ENCODE measurements at places on chromosomes 6 and 20.

DNA sequence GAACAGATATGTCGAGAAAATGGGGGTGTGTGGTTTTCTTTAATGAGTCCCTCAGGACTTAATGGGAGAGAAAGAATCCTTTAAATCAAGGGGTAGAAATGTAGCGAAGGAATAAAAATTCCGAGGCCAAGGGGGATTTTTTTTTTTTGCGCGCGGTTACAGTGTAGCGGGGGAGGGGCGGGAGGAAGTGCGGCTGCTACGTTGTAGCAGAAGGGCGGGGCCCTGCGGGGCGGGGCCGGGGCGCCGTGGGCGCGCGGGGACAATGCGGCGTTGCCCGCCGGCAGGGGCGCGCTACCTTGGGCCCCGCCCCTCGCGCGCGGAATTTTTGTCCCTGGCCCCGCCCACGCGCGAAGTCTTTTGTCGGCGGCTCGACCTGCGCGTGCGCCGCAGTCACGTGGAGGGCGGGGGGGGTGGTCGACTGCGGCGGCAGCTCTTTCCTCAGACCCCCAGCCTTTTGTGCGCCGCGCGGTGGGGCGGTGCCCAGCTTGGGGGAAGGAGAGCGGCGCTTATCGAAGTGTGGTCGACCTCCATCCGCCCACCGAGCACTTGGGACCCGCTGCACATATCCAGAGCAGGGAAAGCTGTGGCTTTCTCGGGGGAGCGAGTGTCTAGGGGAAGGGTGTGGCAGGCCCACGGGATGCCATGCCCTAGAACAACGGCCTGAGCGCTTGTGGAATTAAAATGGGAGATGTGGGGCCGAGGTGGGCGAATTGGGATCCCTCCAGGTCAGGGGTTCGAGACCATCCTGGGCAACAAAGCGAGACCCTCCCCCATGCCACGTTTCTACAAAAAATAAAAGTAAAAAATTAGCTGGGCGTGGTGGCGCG, 1.3 kb downstream of the TUBB start:
- peak; percentile 94 for DNase-seq

GRCh38 chr20:58889798-58890517, 37.4 kb downstream of the GNAS start:
- DNase-seq: peak; percentile 67

DNA sequence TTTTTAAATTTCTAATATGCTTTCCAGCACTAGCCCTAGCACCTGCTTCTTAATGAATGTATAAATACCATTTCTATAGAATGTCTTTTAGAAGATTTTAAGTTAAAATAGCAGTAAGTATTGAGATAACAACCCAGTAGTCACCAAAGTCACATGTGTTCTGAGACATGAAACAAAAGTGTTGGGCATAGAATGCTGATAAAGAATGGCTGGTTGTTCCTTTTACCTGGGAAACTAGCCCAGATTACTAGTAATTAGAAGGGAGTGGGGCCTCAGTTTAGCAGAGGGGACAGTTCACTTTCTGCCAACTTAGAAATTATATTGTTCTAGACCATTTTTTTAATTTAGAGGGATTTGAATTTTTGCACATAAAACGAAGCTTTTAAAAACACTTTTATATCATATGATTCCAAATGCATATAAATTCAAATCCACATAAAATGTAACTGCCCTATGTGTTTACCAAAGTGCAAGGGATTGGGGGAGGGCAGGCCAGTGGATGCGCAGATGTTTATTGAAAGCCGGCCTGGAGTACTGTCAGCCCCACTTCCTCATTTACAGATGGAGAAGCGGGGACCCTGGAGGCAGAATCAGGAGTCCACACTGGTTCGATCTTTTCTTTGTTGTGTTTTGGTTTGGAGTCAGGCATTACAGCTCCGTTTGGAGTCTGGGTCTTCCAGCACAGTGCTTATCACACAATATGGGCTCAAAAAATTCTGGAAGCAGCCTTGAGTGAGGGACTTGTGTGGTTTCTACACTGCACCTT, 139.8 kb downstream of the ZDHHC14 start:
- no peak for DNase-seq

DNA sequence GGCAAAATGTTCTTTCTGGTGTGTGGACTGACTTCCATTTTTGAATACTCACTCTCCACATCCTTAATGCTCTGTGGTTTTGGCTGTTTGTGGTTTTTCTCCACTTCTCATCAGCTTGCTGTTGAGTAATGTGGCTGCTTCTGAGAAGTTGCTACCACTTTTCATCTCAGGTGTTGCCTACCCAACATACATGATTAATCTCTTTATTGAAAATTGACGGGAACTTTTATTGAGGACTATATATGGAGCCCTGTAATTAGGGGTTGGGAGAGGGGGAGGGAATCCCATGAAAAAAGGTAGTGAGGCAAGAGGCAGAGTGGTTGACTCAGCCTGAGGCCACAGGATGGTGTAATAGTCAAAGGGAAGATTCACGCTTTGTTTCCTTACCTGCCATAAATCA, 17.6 kb downstream of the IL22RA2 start:
- peak; percentile 79 for DNase-seq

GRCh38 chr6:52390361-52390727, 28.4 kb downstream of the PAQR8 start:
- DNase-seq: peak; percentile 80

DNA sequence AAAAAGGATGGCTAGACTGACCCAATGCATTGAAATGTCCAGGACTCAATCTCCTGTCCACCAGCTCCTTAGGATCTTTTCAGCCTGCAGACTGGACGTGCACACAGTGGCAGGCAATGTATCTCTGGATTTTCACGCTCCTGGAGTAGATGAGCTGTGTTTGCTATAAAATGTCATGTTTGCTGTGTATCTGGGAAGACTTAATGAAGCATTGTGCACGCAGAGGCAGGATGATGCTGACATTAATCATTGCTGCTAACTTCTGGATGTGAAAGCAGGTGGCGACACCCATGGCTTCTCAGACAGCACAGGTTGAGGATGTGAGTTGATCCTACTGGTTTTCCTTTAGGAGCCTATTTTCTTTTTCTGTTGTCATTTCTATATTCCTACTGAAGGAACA, 133.1 kb upstream of the PCSK2 start:
- DNase-seq: no peak

DNA sequence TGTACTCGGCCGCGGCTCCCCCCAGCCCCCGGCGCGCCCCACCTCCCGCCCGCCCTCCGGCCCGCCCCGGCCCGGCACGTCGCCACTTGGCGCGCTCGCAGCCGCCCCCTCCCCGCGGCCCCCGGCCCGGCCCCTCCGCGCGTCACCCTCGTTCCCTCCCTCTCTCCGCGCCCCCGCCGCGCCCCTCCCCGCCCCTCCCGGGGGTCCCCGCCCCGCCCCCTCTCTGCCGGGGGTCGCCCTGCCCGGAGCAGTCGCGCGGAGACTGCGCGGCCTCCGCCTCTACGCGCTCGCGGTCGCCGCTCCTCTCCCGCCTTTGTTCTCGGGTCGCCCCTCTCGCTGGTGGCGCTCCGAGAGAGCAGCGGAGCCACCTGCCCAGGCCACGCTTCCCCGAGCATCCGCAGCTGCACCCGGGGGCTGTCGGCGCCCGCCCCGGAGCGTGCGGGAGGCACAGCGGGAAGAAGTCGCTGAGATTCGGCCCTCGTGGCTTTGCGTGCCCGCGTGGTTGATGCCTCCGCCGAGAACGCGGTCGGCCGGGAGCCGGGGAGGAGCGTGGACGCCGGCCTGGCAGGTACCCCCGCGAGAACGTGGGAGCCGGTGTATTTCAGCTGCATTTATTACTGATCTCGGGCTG, at the start of gene PHF10:
Gene PHF10, minus strand, starts transcription at position 7 of the 631 bp plus-strand sequence. CDS start 569 bp downstream, outside the sequence.
- DNase-seq: peak; percentile 57

DNA sequence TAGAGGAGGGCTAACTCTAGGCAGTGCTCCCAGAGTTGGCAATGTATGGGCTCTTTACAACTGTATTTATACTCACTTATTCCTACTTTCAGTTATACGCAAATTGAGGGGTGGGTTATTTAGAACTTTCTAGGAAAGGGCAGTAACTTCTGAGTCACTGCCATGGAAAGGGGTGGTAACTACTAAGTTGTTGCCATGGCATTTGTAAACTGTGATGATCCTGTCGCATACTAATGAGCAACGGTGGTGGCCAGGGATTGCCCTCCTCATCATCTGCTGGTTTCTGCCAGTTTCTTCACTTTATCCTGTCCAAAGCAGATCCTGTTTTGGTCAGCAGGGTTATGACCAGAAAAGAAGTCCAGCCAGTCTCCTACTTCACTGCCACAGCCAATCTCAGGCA, 95.5 kb upstream of the PTPRT start:
- no peak for DNase-seq

DNA sequence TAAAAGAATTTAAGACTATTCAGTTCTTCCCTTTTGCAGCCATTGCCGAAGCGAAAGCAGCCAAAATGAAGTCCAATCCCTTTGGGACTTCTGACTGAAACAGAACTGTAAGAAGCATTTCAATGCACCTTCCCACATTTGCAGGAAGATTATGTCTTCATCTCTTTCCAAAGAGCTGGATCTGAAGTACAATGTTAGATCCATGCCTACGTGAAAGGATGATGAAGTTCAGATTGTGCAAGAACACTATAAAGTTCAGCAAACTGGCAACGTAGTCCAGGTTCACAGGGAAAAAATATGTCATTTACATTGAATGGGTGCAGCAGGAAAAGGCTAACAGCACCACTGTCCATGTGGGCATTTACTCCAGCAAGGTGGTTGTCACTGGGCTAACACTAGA, 6.0 kb upstream of the FILIP1 start:
- DNase-seq: no peak

GRCh38 chr6:7433121-7433617, 43.6 kb downstream of the RIOK1 start:
- DNase-seq: no peak

GRCh38 chr6:151537556-151537955, 43.7 kb downstream of the CCDC170 start:
- DNase-seq: no peak

DNA sequence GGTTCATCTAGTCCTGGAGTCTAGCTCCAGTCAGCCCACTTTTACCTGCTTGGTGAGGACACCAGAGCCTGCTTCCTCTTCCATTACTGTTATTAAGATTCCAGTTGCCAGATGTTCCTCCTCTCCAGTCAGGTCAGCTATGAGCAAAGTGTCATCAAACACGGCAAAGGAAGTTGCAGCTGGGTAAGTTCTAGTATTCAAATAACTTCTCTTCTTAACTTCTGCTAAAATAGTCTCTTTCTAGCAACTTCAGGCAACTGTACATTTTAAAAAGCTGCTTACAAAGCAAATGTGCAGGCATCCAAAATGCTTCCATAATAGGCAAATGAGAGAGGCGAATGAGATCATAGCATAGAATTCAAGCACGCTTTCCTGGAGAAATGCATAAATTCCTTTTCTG, 18.4 kb upstream of the MRPS18A start:
- no peak for DNase-seq

GRCh38 chr6:84280030-84280429, 52.6 kb upstream of the CEP162 start:
- no peak for DNase-seq

GRCh38 chr6:126307849-126308248, 32.1 kb upstream of the CENPW start:
- no peak for DNase-seq

- DNase-seq: no peak
Observed at GRCh38 chr6:22682979-22683378, 113.6 kb downstream of the HDGFL1 start.

DNA sequence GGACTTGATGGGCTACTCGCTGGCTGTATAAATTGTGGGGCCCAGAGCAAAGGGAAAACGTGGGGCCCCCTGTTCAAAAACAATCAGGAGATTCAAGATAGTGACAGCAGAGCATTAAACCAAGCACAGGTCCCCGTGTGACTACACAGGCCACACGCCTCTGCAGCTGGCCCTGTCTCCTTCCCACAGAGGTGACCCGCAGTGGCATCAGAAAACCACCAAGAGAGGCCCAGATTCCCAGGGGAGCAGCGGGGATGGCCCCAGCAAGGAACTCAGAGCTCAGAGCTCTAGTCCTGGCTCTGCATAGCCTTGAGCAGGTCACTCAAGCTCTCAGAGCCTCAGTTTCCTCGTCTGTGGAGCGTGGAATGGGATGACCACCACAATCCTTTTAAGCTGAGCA, 57.6 kb downstream of the CPNE5 start:
- DNase-seq: no peak

GRCh38 chr6:3369985-3370360, 86.9 kb downstream of the SLC22A23 start:
- no peak for DNase-seq

DNA sequence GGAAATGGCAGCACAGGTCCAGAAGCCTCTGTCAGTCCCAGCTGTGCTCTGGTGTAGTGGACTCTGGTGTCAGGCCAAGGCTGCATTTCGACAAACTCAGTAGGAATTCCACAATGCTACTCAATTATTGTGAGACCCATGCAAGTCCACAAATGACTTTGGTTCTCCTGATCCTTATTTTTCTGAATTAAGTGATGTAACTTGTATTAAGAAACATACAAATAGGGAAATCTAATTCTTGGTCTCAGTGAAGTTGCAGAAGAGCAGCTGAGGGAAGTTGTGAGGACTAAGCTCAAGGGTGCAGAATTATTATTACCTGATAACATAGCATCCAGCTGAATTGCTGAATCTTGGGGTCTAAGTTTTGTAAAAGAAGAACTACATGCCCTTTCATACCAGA, 116.8 kb downstream of the MAFB start:
- DNase-seq: no peak

- peak; percentile 9 for DNase-seq
Observed at GRCh38 chr6:170201361-170201760, 89.5 kb downstream of the DLL1 start.

DNA sequence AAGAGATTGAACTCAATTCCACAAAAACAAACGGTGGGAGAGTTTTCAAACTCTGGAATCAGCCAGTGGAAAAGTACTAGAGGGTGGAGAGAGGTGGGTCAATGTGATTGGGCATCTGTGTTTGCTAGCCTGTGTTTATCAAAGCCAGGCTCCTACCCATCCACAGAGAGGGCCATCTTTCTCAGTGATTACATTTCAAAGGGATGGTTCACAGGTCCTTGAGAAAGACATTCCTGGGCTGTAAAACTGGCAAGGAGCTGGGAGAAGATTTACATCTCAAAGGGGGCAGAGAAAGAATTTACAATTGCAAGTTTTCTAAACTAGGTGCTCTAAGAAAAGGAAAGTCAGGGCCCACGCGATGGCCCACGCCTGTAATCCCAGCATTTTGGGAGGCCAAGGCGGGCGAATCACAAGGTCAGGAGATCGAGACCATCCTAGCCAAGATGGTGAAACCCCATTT, 146.8 kb upstream of the UST start:
- no peak for DNase-seq

DNA sequence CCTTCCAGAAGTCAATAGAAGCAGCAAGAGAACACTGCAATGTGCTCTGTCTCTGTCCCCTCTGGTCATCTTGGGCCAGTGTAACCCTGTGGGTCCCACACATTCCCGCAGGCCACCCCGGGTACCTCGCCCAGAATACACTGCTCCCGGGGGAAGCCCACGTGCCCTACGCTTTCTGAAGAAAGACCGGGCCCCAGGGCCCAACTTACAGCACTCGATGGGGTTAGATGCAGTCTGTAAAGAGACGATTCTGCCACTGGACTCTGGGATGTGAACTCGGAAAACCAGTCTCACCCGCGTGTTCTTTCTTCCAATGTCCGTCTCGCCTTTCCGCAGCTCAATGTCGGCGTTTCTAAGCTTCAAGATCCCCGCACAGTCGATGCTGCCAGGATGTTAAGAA, 68.7 kb downstream of the NFATC2 start:
- DNase-seq: no peak

GRCh38 chr6:3683331-3683730, 68.2 kb downstream of the PXDC1 start:
- DNase-seq: no peak

GRCh38 chr6:141528596-141528995, 604.1 kb upstream of the GJE1 start:
- DNase-seq: no peak

- no peak for DNase-seq
Observed at GRCh38 chr6:16471910-16472297, 233.5 kb downstream of the GMPR start.

- DNase-seq: no peak
Observed at GRCh38 chr6:111686249-111686931, 80.7 kb upstream of the TRAF3IP2 start.
